ENCODE measurements at places on chromosomes 7 and 10. TPM values are rescaled to one million over a fixed set of nuclear protein-coding genes. Genes with fewer than 3 reads are reported as not detected.

STRIP2 gene
- 5.2 TPM for total RNA-seq

ASB4 gene
- total RNA-seq: not detected

MMP21 gene
- total RNA-seq: not detected

CNTNAP2 gene
- total RNA-seq: not detected

ACSM6 gene
- total RNA-seq: not detected

SORBS1 gene
- 1.1 TPM for total RNA-seq

Measured in regular cardiac myocyte (primary cell).